ENCODE measurements at places on chromosomes 2 and 18. TPM values are rescaled to one million over a fixed set of nuclear protein-coding genes. Genes with fewer than 3 reads are reported as not detected.

GRCh38 chr2:8568543-8569302, 113.1 kb upstream of the ID2 start:
- H3K36me3 ChIP-seq = no peaks in the 10 kb centered on the region
- no peak overlapping the region for H3K4me3 ChIP-seq
- peaks cover 25% of the 10 kb centered on the region for H3K4me1 ChIP-seq
- no peaks in the 10 kb centered on the region for H3K27me3 ChIP-seq
- H3K27ac ChIP-seq = no peak overlapping the region

AFF3 gene
- total RNA-seq = 14.4 TPM

PARD6G gene
- 30.8 TPM for total RNA-seq

- no peaks in the 10 kb centered on the region for H3K36me3 ChIP-seq
- H3K4me3 ChIP-seq = no peak overlapping the region
- no peak for DNase-seq
- peaks cover 10% of the 10 kb centered on the region for H3K4me1 ChIP-seq
- no peaks in the 10 kb centered on the region for H3K27me3 ChIP-seq
Measured at GRCh38 chr2:16246281-16246850, 306.0 kb downstream of the MYCN start.

DNA sequence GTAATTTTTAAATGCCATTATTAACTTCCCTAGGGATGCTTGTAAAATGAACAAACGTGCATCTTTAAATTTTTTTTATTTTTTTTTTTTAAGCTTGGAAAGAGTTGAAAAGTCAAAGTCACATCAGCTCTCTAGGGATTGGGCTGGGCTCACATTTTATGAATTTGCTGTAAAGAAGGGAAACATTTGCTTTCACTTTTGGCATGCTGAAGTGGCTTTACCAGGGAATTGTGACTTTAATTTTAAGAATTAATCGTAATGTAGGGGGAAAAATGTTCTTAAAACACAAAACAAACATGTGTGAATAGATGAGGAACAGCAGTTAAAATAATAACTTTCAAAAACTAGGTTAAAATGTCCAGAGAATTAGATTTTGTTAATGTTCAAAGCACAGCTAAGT, 123.0 kb downstream of the AGAP1 start:
- no peak overlapping the region for H3K27ac ChIP-seq
- no peaks in the 10 kb centered on the region for H3K27me3 ChIP-seq
- peaks cover 3% of the 10 kb centered on the region for H3K4me1 ChIP-seq

SCN9A gene
- total RNA-seq = 1.5 TPM

- peaks cover 40% of the 10 kb centered on the region for H3K36me3 ChIP-seq
- no peak for DNase-seq
- H3K4me1 ChIP-seq = peaks cover 2% of the 10 kb centered on the region
- no peak overlapping the region for H3K4me3 ChIP-seq
Measured at GRCh38 chr2:200394045-200394444, 87.6 kb downstream of the SPATS2L start.

- peaks cover 27% of the 10 kb centered on the region for H3K27me3 ChIP-seq
- no peak for DNase-seq
- no peak overlapping the region for H3K27ac ChIP-seq
- H3K4me1 ChIP-seq = peaks cover 30% of the 10 kb centered on the region
- H3K4me3 ChIP-seq = peak overlapping the region; percentile 85
Measured at GRCh38 chr2:85753035-85753524, 711 bp upstream of the ATOH8 start.

- no peak for DNase-seq
- no peaks in the 10 kb centered on the region for H3K36me3 ChIP-seq
- H3K27me3 ChIP-seq = no peaks in the 10 kb centered on the region
- H3K4me3 ChIP-seq = no peak overlapping the region
Measured at GRCh38 chr2:190582019-190582418, 47.5 kb upstream of the NEMP2 start.

DNA sequence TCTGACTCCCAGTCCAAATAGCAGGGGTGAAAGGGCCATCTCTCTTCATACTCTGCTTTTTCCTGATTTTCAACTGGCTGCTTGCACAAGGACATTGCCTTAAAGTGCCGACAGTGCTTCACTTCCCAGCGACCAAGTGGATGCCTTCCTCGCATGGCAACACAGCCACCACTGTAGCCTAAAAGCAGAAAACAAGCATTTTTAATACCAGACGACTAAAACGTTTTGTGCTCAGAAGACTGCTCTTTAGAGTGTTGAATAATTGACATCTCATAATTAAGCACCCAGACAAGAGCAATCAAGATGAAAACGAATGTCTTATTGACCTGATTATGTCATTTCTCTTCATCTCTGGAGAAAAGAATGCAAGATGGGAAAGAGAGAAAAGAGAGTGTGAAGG, 75.2 kb downstream of the PLA2R1 start:
- H3K27me3 ChIP-seq = no peaks in the 10 kb centered on the region
- peaks cover 31% of the 10 kb centered on the region for H3K4me1 ChIP-seq
- H3K4me3 ChIP-seq = no peak overlapping the region
- no peak for DNase-seq
- peaks cover 7% of the 10 kb centered on the region for H3K36me3 ChIP-seq

DNA sequence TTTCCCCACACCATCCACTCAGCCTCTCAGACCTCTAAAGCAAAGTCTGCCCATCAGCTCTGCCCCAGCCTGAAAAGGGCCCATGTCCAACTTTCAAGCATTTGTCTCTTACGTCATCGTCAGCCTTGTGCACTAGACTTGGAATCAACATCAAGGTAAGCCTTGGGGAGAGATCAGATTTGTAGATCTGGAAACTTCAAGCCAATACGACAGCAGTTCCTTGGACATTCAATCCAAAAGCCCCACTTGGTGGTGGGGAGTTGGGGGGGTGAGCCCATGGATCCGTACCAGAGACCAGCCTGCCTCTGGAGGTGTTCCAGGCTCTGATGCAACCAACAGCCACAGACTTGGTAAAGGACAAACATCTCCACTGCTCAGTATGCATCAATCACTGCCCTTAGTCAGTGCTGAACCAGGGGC, 206.8 kb upstream of the MEIS1 start:
- H3K36me3 ChIP-seq = no peaks in the 10 kb centered on the region
- no peaks in the 10 kb centered on the region for H3K4me1 ChIP-seq
- no peak for DNase-seq
- H3K27me3 ChIP-seq = no peaks in the 10 kb centered on the region

DNA sequence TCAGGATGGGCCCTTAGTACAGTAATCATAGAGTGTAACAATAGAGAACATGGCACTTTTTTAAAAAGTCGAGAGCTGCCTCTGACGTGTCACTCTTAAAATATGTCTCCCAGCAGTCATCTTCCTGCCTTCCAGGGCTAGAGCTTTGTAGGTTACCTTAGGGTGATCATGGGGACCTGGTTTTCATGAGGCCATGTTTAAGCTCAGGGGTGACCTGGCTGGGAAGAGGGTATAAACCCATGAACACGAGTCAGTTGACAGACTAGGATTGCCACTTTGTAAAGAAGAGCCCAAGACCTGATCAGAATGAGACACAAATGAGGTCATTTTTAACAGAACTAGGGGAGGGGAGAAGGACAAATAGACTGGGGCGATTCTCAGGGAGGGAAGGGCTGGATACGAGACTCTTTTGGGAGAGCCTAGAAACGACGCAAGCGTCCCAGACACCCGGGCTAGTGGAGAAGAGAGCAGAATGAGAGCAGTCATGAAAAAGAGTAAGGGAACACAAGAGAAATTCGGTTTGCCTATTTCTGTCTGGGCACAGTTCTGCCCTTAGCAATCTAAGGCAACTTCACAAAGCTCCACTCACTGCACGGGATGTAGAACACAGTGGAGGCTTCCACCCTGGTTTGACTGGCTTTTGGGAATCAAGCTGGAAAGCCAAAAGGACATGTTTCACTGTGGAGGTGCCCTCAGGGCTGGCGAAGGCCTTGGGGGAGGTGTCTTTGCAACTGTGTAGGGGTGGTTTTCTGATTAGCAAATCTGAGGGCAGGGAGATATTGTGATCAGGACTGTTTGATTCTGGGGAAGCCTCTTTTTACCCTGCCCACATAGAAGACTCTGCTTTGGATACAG, 1.8 kb upstream of the RAB31 start:
- DNase-seq = no peak
- H3K4me3 ChIP-seq = peak overlapping the region; percentile 27
- peaks cover 20% of the 10 kb centered on the region for H3K27me3 ChIP-seq
- H3K36me3 ChIP-seq = no peaks in the 10 kb centered on the region
- H3K4me1 ChIP-seq = peaks cover 27% of the 10 kb centered on the region

UPP2 gene
- total RNA-seq = not detected

DNA sequence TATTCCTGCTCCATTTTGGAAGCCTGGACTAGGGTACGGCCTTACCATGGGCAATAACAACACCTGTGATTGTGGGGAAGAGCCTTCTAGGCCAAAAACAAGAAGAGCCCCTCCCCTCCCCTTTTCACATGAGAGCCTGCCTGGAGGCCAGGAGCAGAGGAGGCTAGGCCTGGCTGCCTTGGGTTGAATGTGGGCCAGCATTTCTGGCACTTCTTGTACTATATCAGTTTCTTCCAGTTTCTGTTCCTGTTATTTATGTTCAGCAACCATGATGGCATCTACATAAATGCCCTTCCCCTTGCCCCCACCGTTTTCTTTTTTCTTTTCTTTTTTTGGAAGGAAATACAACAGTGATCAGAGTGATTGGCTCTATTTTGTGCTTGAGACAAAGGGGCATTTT, 58.4 kb downstream of the KCTD18 start:
- no peak for DNase-seq
- H3K27ac ChIP-seq = no peak overlapping the region
- peaks cover 3% of the 10 kb centered on the region for H3K4me1 ChIP-seq
- H3K36me3 ChIP-seq = peaks cover 22% of the 10 kb centered on the region

GPR75 gene
- 3.7 TPM for total RNA-seq

DNA sequence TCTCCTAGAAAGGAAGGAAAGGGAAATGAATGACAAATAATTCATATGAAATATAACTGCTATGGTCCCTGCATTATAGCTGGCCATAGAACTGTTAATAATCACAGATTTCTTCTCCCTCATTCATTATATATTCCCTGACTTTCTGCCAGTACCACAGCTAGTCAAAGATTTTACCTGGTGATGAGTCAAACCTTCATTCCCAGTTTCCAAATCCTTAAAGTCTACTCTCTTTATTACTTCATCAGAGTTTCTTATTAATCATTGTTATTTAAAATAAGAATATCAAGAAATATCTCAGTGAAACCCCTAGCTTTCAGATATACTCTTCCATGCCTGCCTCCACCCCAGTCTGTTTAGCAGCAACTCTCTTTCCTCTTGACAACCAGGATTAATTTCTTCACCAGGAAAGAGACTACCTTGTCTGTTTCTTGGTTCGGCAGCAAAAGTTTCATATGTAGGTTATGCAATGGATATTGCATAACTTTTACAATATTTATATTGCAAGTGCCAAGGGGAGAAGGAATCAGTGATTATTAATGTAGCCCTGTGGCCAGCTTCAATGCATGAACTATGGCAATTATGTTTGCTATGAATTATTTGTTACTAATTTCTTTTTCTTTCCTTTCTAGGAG, 533.8 kb downstream of the FBXO15 start:
- DNase-seq = no peak
- no peak overlapping the region for H3K27ac ChIP-seq
- H3K4me1 ChIP-seq = no peaks in the 10 kb centered on the region

- DNase-seq = no peak
- peaks cover 17% of the 10 kb centered on the region for H3K4me1 ChIP-seq
- no peaks in the 10 kb centered on the region for H3K27me3 ChIP-seq
Measured at GRCh38 chr18:32360682-32361345, 109.9 kb downstream of the GAREM1 start.

RAB27B gene
- total RNA-seq = 1.3 TPM

ERFE gene
- 0.85 TPM for total RNA-seq

- DNase-seq = no peak
- H3K36me3 ChIP-seq = no peaks in the 10 kb centered on the region
- H3K4me1 ChIP-seq = peaks cover 2% of the 10 kb centered on the region
Measured at GRCh38 chr2:9699139-9700108, 68.6 kb upstream of the YWHAQ start.

- no peaks in the 10 kb centered on the region for H3K27me3 ChIP-seq
- no peak overlapping the region for H3K4me3 ChIP-seq
- no peak for DNase-seq
- H3K27ac ChIP-seq = no peak overlapping the region
- H3K36me3 ChIP-seq = no peaks in the 10 kb centered on the region
Measured at GRCh38 chr18:5841518-5841917, 53.8 kb downstream of the TMEM200C start.

CACNB4 gene
- 3.3 TPM for total RNA-seq

GRCh38 chr2:218471036-218471435, 52.1 kb downstream of the VIL1 start:
- H3K36me3 ChIP-seq = peaks cover 7% of the 10 kb centered on the region
- no peak for DNase-seq
- no peak overlapping the region for H3K4me3 ChIP-seq
- no peaks in the 10 kb centered on the region for H3K27me3 ChIP-seq

CABYR gene
- 13.7 TPM for total RNA-seq

- no peak overlapping the region for H3K4me3 ChIP-seq
- H3K36me3 ChIP-seq = no peaks in the 10 kb centered on the region
- no peaks in the 10 kb centered on the region for H3K4me1 ChIP-seq
- DNase-seq = no peak
- H3K27ac ChIP-seq = no peak overlapping the region
Measured at GRCh38 chr2:26588576-26588975, 52.6 kb downstream of the CIB4 start.

DNA sequence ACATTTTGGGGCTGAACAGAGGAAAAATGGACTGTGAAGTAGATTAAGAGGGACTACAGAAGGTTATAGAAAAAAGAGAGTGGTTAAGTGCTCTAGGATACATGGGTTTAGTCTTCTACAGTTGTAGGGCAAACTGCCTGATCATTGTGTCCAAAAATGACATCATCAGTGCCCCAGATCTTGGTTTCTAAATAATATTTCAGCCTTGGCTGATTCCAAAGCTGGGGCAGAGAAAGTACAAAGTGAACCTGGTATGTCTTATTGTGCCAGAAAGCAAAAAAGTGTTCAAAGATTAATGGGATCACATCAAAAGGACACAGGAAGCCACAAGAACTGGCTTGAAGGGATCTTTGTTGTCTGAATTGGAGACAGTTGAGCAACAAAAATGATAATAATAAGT, 97.1 kb upstream of the ZNF521 start:
- no peaks in the 10 kb centered on the region for H3K27me3 ChIP-seq
- no peak overlapping the region for H3K4me3 ChIP-seq
- H3K36me3 ChIP-seq = peaks cover 5% of the 10 kb centered on the region

- no peaks in the 10 kb centered on the region for H3K36me3 ChIP-seq
- DNase-seq = no peak
- no peak overlapping the region for H3K27ac ChIP-seq
- H3K27me3 ChIP-seq = peaks cover 1% of the 10 kb centered on the region
- H3K4me1 ChIP-seq = no peaks in the 10 kb centered on the region
- no peak overlapping the region for H3K4me3 ChIP-seq
Measured at GRCh38 chr2:209864716-209865295, 93.2 kb downstream of the UNC80 start.

All from mesothelial cell of epicardium (in vitro differentiated cells).